ENCODE measurements at places on chromosomes 5 and 9. TPM values are rescaled to one million over a fixed set of nuclear protein-coding genes. Genes with fewer than 3 reads are reported as not detected.

GDF9 gene
- total RNA-seq = not detected

DBH gene
- total RNA-seq = not detected

IQGAP2 gene
- 28.3 TPM for total RNA-seq

SPEF2 gene
- 10.0 TPM for total RNA-seq

AFF4 gene
- 35.1 TPM for total RNA-seq

TMEM171 gene
- not detected for total RNA-seq

ADAMTS13 gene
- 1.5 TPM for total RNA-seq

LHX3 gene
- total RNA-seq = not detected

CCL27 gene
- 0.55 TPM for total RNA-seq

CA9 gene
- total RNA-seq = 0.89 TPM

RNF183 gene
- total RNA-seq = not detected

TOR4A gene
- 17.5 TPM for total RNA-seq

DMGDH gene
- 0.41 TPM for total RNA-seq

TAF11L5 gene
- not detected for total RNA-seq

DNA sequence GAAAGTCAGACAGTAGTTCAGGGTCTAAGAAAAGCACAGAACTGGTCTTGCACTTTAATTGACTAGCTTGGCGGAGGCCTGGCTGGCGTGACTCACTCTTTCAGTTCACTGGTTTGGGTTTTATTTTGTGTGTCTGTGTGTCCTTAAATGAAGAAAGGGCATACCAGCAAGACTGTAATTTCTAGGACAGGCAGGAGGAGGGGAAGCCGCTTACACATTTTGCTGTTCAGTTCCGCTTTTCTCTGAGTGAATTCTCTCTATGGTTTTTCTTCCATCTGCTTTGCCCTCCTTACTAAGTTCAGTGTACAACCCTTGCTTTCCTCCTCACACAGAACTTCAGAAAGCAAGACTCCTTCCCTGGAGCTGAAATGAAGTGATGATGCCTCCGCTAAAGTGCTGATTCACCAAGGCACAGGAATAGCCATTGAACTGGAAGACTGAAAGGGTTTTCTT, 150.8 kb downstream of the MEF2C start:
- H3K27me3 ChIP-seq = peaks cover 6% of the 10 kb centered on the region
- no peak overlapping the region for H3K27ac ChIP-seq
- no peaks in the 10 kb centered on the region for H3K36me3 ChIP-seq
- no peak overlapping the region for H3K4me3 ChIP-seq

GRCh38 chr5:61202213-61202612, 39.9 kb upstream of the SMIM15 start:
- peaks cover 9% of the 10 kb centered on the region for H3K4me1 ChIP-seq
- peak overlapping the region; percentile 12 for H3K27ac ChIP-seq
- peaks cover 4% of the 10 kb centered on the region for H3K27me3 ChIP-seq

GRCh38 chr5:174191076-174191475, 145.6 kb downstream of the NSG2 start:
- no peaks in the 10 kb centered on the region for H3K36me3 ChIP-seq
- no peaks in the 10 kb centered on the region for H3K4me1 ChIP-seq
- H3K4me3 ChIP-seq = no peak overlapping the region
- no peak overlapping the region for H3K27ac ChIP-seq
- DNase-seq = no peak

- DNase-seq = no peak
- no peak overlapping the region for H3K4me3 ChIP-seq
- no peaks in the 10 kb centered on the region for H3K4me1 ChIP-seq
Measured at GRCh38 chr5:110354311-110354710, 372.2 kb downstream of the TMEM232 start.

- no peak for DNase-seq
- H3K4me3 ChIP-seq = no peak overlapping the region
- no peaks in the 10 kb centered on the region for H3K36me3 ChIP-seq
- no peaks in the 10 kb centered on the region for H3K27me3 ChIP-seq
- no peaks in the 10 kb centered on the region for H3K4me1 ChIP-seq
Measured at GRCh38 chr5:97508864-97509263, 325.8 kb upstream of the RIOK2 start.

- no peaks in the 10 kb centered on the region for H3K4me1 ChIP-seq
- no peak overlapping the region for H3K27ac ChIP-seq
- no peaks in the 10 kb centered on the region for H3K36me3 ChIP-seq
- H3K4me3 ChIP-seq = no peak overlapping the region
- H3K27me3 ChIP-seq = peaks cover 25% of the 10 kb centered on the region
Measured at GRCh38 chr5:80368661-80369480, 39.0 kb upstream of the ZFYVE16 start.

GRCh38 chr5:152901754-152902153, 496.7 kb upstream of the NMUR2 start:
- DNase-seq = no peak
- H3K27ac ChIP-seq = no peak overlapping the region
- H3K4me3 ChIP-seq = no peak overlapping the region
- H3K36me3 ChIP-seq = no peaks in the 10 kb centered on the region
- H3K27me3 ChIP-seq = no peaks in the 10 kb centered on the region

GRCh38 chr9:5449521-5450358, 602 bp upstream of the CD274 start:
- H3K4me3 ChIP-seq = peak overlapping the region; percentile 97
- DNase-seq = no peak
- peaks cover 68% of the 10 kb centered on the region for H3K4me1 ChIP-seq
- no peaks in the 10 kb centered on the region for H3K27me3 ChIP-seq
- peaks cover 26% of the 10 kb centered on the region for H3K36me3 ChIP-seq
- H3K27ac ChIP-seq = peak overlapping the region; percentile 92

GRCh38 chr5:170562166-170562874, 58.5 kb downstream of the KCNIP1 start:
- DNase-seq = no peak
- no peak overlapping the region for H3K27ac ChIP-seq
- H3K4me3 ChIP-seq = no peak overlapping the region
- H3K36me3 ChIP-seq = no peaks in the 10 kb centered on the region
- no peaks in the 10 kb centered on the region for H3K4me1 ChIP-seq
- peaks cover 36% of the 10 kb centered on the region for H3K27me3 ChIP-seq

GRCh38 chr9:97529363-97530076, 28.1 kb downstream of the TMOD1 start:
- H3K27me3 ChIP-seq = peaks cover 2% of the 10 kb centered on the region
- H3K4me3 ChIP-seq = no peak overlapping the region
- H3K4me1 ChIP-seq = peaks cover 5% of the 10 kb centered on the region

DNA sequence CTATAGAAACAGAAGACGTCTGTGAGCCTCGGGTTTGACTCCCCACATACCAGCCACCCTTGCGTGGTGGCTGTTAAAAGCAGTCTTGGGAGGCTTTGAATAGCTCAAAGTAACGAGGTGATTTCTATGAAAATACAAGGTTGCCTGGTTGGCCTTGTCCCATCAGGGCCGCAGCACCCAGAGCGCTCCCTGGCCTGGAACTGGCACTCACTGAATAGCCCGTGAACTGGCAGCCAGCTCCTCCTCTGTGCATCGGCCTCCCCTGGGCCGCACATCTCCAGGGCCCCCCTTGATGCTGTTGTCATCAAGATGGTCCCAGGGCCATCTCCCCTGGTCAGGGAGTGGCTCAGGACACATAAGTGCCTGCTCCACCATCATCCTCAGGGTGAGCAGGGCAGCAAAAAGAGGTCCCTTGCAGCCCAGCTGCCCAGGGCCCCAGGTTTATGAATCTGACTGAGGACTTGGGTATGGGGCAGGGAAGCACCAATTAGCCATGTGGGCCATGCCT, 144.6 kb upstream of the PPP1R26 start:
- no peaks in the 10 kb centered on the region for H3K4me1 ChIP-seq
- H3K4me3 ChIP-seq = no peak overlapping the region
- H3K27me3 ChIP-seq = peaks cover 4% of the 10 kb centered on the region
- no peaks in the 10 kb centered on the region for H3K36me3 ChIP-seq

DNA sequence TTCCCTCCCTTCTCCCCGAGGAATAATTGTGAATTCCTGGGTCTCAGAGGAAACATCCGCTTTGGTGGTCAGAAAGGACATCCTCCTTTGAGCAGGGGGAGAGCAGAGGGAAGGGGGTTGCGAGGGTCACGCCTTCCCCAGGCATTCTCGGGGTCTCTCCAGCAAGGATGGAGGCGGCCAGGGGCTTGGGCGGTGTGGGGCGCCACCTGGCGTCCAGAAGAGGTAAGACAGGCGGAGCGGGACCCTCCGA, 129.1 kb downstream of the KCNIP1 start:
- no peak overlapping the region for H3K27ac ChIP-seq
- no peak overlapping the region for H3K4me3 ChIP-seq
- peaks cover 6% of the 10 kb centered on the region for H3K27me3 ChIP-seq
- peaks cover 4% of the 10 kb centered on the region for H3K4me1 ChIP-seq
- no peaks in the 10 kb centered on the region for H3K36me3 ChIP-seq
- DNase-seq = peak; percentile 24

DNA sequence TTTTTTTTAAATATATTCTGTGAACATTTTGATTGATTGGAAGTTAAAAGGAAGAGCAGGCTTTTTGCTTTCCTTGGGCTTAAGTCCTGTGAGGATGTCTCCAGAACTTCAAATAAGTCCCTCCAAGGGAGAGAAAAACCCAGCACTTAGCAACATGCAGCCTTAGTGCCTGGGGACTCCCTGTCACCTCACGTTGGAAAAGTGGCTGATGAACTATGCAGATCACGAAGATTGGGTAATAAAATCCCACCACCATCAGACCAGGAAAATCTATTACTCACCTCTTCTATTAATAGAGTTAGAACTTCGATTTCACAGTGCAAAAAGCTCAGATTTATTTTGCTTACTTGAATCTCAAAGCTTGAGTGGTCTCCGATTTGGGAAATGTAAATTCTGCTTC, 507.0 kb downstream of the MAT2B start:
- peaks cover 3% of the 10 kb centered on the region for H3K4me1 ChIP-seq
- no peak overlapping the region for H3K27ac ChIP-seq
- H3K36me3 ChIP-seq = no peaks in the 10 kb centered on the region
- no peak overlapping the region for H3K4me3 ChIP-seq

GRCh38 chr9:81053298-81054025, 635.9 kb downstream of the TLE1 start:
- DNase-seq = no peak
- no peaks in the 10 kb centered on the region for H3K27me3 ChIP-seq
- H3K27ac ChIP-seq = no peak overlapping the region
- no peaks in the 10 kb centered on the region for H3K4me1 ChIP-seq

GRCh38 chr5:32520356-32520755, 65.0 kb upstream of the SUB1 start:
- H3K4me1 ChIP-seq = peaks cover 25% of the 10 kb centered on the region

- no peaks in the 10 kb centered on the region for H3K27me3 ChIP-seq
- no peak for DNase-seq
- no peaks in the 10 kb centered on the region for H3K4me1 ChIP-seq
- H3K4me3 ChIP-seq = no peak overlapping the region
Measured at GRCh38 chr5:61587125-61587524, 255.1 kb downstream of the ZSWIM6 start.

DNA sequence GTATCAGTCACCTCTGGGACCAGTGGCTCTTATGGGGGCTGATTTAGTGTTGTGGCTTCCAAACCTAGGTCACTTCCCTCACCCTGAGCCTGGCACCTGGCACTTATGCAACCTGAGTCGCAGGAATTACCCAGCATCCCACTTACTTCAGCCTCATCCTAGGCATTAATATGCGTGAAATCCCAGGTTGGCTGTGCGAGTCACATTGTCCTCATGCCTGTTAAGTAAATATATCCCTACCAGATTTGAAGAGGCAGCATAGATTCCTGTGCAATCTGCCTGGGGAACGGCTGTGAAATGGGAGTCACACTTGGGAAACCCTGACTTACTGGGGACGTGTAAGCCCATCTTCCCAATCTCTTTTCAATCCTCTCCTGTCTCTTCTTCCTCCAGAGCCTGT, 42.7 kb upstream of the AKNA start:
- DNase-seq = no peak
- peaks cover 9% of the 10 kb centered on the region for H3K27me3 ChIP-seq
- peaks cover 3% of the 10 kb centered on the region for H3K4me1 ChIP-seq
- no peak overlapping the region for H3K4me3 ChIP-seq
- H3K27ac ChIP-seq = no peak overlapping the region
- H3K36me3 ChIP-seq = no peaks in the 10 kb centered on the region

DNA sequence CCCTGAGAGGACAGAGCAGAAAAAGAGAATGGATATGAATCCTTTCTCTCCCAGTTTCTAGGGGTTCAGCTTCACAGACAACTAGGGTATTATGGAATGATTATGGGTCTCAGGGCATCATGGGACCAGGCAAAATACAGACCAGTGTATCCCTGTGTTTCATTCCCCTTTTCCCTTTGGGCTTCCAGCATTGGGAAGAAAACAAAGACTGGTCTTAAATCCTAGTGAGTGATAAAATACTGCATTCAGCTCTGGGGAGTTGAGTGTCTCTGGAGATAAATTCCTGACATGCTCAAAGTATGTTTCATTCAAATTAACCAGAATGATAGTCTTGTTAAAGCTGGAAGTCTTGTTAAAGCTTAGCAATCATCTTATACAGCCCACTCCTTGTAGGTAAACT, 2.4 kb upstream of the POU4F3 start:
- H3K27ac ChIP-seq = no peak overlapping the region
- H3K4me3 ChIP-seq = no peak overlapping the region
- DNase-seq = no peak

DNA sequence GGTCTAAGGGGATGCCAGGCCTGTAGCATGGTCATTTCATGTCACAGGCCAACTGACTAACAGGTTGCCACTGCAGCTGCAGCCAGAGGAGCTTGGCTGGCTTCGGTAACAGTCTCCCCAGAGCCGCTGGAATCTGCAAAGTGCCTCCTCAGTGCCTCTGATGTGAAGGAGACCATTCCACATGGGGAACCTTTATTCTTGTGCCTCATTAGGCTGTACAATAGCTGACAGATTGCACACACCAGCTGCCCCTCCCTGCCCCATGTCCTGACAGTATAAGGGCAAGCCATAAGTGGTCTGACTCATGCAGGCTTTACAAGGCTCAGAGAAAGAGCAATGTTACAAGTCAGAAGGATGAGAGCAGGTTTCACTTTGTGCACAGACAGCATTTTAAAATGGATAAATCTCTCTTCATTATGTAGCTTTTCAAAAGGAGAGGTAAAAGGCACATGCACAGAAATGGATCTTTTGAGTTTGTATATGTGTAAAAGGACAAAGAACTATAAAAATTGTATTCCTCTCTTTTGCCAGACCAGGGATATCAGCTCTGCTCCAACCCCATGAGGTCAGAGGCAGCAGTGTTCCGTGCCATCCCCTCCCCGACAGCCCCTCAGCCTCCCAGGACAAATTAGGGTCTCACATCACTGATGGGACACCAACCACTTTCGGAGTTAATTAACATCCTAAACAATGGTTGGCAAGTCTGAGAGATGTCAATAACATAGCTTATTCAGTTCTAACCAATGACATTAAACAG, 467.8 kb downstream of the TMEM232 start:
- no peaks in the 10 kb centered on the region for H3K27me3 ChIP-seq
- no peaks in the 10 kb centered on the region for H3K36me3 ChIP-seq
- DNase-seq = no peak
- H3K27ac ChIP-seq = no peak overlapping the region

GRCh38 chr5:16493261-16493660, 27.7 kb upstream of the ZNF622 start:
- H3K27ac ChIP-seq = no peak overlapping the region
- H3K27me3 ChIP-seq = no peaks in the 10 kb centered on the region
- DNase-seq = no peak
- H3K4me3 ChIP-seq = no peak overlapping the region

Data from activated T-helper 2 cell treated with anti-CD3 and anti-CD28 coated beads, Interferon-gamma antibody, Interleukin-2, Interleukin-4, amounts not matched to agents 10 μg/mL and 5 μg/mL and 100 μg/mL, durations not matched to agents 14 hours and 24 hours and 36 hours (primary cell).